ENCODE measurements at places on chromosomes 2 and 18.

DNA sequence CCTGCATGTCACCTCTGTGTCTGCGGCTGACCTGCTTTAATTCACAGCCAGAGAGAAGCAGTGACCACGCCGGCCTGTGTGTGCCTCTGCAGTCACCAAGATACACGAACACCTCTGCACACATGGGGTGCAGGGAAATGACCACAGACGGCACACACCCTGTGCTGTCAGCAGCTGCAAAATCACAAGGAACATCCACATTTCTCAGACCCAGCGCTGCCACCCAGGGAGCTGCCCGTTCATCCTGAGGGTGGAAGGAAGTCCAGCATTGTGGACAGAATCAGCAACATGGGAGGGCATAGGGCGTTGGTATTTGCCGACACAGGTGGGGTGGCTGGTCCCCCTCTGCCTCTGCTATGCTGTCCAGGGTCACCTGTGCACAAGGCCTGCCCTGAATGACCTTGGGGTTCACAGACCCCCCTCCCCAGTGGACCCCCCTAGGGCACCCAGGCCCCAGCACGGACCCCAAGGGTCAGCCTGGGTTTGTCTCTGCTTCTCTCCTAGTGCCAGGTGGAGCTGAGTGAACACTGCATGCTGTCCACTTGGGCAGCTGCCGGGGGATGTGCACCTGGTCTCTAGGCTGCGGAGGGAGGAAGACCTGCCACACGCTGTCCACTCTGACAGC, 107.4 kb downstream of the PXDN start:
- no peak for DNase-seq

DNA sequence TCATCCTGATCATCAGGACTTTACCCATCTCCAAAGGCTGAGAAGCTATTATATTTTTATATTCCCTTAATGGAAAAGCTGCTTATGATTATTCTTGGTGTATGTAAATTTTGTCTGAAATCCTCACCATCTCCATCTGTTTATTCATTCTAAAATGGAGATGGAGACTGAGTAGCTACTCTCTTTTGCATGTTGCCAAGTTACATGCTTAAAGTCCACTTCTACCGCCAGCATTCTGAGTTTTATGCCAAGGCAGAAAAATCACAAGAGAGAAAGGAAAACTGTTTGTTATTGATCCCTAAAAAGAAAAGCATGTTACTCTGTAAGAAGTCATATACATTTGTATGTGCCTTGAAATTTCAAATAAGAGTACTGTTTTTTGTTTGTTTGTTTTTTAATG, 94.4 kb upstream of the NOSTRIN start:
- DNase-seq = no peak

- DNase-seq = no peak
Observed at GRCh38 chr2:108367561-108368175, 10.1 kb upstream of the SULT1C4 start.

GRCh38 chr2:74436848-74437695, 4.7 kb downstream of the RTKN start:
- DNase-seq = no peak

GRCh38 chr2:198008230-198008629, 203.8 kb downstream of the PLCL1 start:
- DNase-seq = no peak

DNA sequence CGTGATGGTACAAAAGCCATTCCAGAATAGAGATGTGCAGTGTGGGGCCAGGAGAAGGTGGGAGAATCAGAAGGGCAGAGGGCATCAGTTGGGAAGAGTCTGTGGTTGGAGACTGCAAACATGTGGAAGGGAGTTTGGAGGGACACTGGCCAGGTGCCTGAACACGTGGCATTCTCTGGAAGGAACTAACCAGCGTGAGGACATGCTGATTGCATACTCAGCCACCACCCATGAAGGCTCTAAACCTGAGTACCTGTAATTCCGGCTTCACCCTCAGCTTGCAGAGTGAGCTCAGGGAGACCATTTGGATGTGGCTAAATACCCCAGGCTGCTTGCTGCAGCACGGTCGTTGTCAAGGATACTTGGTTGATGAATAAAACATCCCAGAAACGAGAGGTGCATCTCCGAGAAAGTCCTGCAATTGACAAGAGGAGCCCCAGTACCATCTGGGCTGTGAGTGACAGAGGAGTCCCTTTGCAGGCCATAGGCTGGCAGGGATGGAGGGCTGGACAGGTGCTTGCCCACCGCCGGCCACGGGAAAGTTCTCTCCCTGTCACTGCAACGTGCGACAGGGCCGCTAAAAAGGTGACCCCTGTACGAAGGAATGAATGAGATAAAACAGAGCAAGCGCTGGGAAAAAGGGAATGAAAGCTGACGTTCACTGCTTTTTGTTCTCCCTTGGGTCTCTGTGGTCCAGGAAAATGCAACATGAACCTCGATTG, 5.0 kb downstream of the ACKR3 start:
- no peak for DNase-seq

DNA sequence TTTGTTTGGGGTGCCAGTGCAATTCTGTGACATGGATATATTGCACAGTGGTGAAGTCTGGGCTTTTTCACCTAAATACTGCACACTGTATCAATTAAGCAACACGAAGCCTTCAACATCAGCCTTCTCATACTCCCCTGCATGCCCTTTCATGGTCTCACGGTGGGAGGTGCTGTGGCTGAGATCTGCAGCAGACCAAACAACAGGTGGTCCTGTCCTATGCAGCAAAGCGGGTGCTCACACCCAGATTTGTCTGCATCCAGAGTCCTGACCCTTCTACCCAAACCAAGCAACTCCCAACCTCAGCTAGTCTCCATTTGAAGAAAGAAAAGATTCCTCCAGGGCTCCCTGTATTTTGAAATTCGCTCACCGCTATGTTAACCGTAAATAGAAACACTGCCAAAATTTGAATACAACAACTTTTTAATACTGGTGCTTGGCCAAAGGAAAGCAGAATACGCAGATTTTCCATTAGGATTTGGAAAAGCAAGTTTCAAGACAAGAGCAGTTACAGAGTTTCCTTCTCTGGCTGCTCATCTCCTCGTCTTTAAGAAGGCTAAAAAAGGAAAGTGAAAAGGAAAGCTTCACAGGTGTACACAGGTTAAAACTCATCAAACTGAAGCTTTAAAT, 34.9 kb downstream of the FAM168B start:
- DNase-seq = no peak

- no peak for DNase-seq
Observed at GRCh38 chr2:17160594-17160993, 357.6 kb downstream of the RAD51AP2 start.
